Activated CD8-positive, alpha-beta memory T cell treated with anti-CD3 and anti-CD28 coated beads, Interleukin-2, amount 10 ng/mL, durations not matched to agents 7 days and 5 days (primary cell): ENCODE measurements at places on chromosomes 16 and 17.

- DNase-seq, result no peak
Observed at GRCh38 chr16:85403693-85404092, 209.4 kb upstream of the GSE1 start.

- DNase-seq, result peak; percentile 71
Observed at GRCh38 chr17:76710863-76711611, at the start of gene MXRA7. Gene MXRA7, minus strand, starts transcription at chr17:76710965. Its CDS starts 19 bp downstream, at chr17:76710946.

DNA sequence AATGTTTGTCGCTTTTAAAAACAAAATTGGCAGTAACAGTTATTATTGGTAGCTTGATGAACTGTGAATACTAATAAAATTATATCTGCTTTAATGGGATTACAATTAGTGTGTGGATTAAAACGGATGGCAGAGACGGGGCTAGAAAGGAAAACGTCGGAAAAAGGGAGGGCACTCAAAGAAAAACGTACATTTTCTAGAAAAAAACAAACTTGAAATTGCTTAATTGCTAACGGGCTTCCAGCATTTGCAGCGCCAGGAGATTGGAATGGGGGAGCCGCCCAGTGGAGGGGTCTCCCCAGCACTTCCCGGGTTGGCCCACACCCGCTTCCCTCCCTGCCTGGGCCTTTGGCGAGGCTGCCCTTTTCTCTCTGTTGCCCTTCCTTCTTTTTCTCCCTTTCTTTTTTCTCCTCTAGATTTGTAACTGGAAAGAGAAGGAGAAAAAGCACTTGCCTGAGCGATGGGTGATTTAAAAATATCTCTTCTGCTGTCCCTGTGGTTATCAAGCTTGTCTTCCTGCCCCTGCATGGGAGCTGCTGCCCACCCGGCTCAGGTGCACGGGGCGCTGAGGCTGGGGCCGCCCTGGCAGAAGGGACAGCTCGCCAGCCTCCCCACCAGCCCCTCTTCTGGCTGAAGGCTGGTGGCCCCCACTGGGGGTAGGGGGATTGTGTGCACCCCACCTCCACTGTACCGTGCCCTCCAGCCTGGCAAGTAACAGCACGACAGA lies 5.9 kb downstream of the BAHCC1 start:
- no peak for DNase-seq

DNA sequence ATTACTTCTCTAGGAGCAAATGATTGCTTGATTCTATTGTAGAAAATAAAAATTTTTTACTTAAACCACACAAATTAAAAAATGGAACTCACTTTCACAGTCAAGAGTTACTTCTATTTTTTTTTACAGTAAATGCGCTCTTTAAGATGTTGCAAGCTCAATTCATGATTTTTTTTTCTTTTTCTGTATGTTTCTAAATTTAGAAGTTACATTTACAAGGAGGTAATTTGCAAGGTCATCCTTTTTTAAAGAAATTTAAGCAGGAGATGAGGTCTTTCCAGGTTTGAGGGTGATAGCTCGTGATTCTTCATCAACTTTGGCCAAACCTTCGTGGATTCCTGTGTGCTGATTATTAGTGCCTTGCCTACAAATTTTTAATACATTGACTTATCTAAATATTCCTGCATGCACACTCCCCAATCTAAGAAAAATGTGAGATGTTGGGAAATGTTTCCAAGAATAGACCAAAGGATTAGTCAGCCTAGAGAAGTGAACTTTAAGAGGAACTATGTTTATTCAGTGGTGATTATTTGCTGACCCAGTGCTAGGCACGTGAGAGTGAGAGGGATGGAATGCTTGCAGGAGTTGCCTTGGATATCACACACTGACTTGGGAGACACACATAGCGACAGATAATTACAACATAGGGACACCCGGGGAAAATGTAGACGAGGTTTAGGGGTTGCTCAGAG lies 429.8 kb downstream of the MAF start:
- no peak for DNase-seq

- no peak for DNase-seq
Observed at GRCh38 chr17:3448059-3448665, 14.5 kb upstream of the OR1E2 start.

GRCh38 chr17:45374501-45374900 lies 57.7 kb upstream of the MAP3K14 start:
- DNase-seq, result no peak

GRCh38 chr16:82761236-82761635 lies 134.5 kb downstream of the CDH13 start:
- DNase-seq, result no peak
